ENCODE measurements at places on chromosomes 7 and 10. TPM values are rescaled to one million over a fixed set of nuclear protein-coding genes. Genes with fewer than 3 reads are reported as not detected.

GRCh38 chr10:102412293-102412692 lies 6.3 kb downstream of the PSD start:
- DNase-seq, result no peak
- peaks cover 19% of the 10 kb centered on the region for H3K4me1 ChIP-seq
- H3K36me3 ChIP-seq, result no peaks in the 10 kb centered on the region
- no peak overlapping the region for H3K4me3 ChIP-seq

DNA sequence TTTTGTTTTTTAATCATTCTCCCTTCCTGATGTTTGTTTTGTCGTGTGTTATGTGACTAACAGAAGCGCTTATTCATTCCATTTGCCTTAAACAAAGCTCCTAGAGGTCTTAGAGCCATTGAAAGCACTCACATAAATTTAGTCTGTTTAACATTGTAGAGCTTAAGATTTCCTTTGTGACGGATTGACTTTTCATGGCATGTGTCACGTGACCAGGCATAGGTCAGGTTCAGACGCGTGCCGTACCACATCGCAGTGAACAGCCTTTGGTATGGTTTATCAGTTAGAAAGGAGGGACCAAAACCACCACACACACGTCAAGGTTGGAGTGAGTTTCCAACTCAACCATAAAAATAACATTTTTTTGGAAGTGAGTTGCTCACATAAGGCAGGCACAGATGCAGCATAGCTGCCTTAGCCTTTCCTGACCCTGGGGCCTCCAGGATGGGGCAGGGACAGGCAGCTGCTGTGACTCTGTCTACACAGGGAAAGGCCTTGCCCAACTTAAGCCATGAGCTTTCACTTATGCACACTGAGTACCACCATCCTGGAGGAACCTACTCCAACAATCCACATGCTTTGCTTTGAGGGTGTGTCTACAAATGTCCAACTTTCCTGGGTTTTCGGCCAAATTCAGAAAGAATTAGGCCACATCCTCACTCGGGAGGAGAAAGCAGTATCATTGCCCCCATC lies 55.5 kb downstream of the WDFY4 start:
- H3K4me1 ChIP-seq, result no peaks in the 10 kb centered on the region
- no peak overlapping the region for H3K4me3 ChIP-seq
- no peaks in the 10 kb centered on the region for H3K27me3 ChIP-seq
- H3K27ac ChIP-seq, result no peak overlapping the region
- no peak for DNase-seq
- H3K36me3 ChIP-seq, result no peaks in the 10 kb centered on the region

The CYP2C18 gene
- total RNA-seq, result not detected

- DNase-seq, result no peak
- no peaks in the 10 kb centered on the region for H3K27me3 ChIP-seq
- no peak overlapping the region for H3K4me3 ChIP-seq
- H3K4me1 ChIP-seq, result peaks cover 20% of the 10 kb centered on the region
- no peak overlapping the region for H3K27ac ChIP-seq
Measured at GRCh38 chr7:151110236-151110940, 24.1 kb downstream of the AGAP3 start.

DNA sequence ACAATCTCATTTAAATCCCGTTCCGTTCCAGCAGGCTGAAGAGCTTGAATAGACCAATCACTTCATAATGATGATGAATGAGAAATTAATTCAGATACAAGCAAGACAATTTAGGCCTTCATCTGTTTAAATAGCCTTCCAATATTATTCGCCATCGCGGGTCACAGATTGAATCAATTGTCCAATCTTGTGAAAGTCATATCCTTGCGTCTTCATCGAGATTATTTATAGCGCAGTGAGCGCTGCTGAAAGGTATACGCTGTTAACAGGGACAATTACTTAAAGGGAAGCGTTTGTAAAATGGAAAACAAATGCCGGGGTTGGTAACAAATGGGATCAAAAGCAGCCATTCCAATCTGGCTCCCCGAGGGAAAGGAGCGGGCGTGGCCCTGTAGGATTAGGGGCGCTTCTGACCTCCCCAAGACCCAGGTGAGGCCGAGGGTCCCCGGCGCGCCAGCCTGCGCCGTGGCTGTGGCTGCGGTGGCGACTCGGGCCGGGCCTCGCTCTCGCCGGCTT lies 8.6 kb downstream of the EVX1 start:
- peaks cover 8% of the 10 kb centered on the region for H3K4me1 ChIP-seq
- no peak overlapping the region for H3K4me3 ChIP-seq
- DNase-seq, result no peak
- no peak overlapping the region for H3K27ac ChIP-seq
- peaks cover 37% of the 10 kb centered on the region for H3K27me3 ChIP-seq
- H3K36me3 ChIP-seq, result no peaks in the 10 kb centered on the region

The MGMT gene
- 33.2 TPM for total RNA-seq

DNA sequence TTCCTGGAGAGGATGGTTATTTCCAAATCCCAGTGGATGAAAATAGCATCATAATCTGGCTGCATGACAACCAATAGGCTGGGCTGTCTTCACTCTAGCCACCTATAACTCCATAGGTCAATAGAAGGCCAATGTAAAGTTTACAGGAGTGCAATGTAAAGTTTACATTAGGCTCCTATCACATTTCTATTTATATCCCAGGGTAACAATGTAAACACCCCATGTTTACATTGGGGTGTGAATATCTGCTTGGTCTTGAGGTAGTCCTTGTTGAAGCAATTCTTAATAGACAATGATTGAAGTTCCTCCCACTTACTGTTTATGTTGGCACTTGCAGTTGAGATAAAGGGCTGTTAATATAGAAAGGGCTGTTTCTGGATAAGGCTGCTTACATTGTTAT lies 21.5 kb downstream of the CH25H start:
- no peaks in the 10 kb centered on the region for H3K36me3 ChIP-seq
- no peaks in the 10 kb centered on the region for H3K4me1 ChIP-seq

All from thyroid gland (tissue), 4 donors.